A549 treated with dexamethasone at 1 μM for 4 hours (cell line): ENCODE measurements at places on chromosomes 2 and 18. TPM values are rescaled to one million over a fixed set of nuclear protein-coding genes. Genes with fewer than 3 reads are reported as not detected.

The GKN1 gene
- 0.24 to 0.56 TPM (median 0.41 TPM) in 5 replicates for total RNA-seq

The C2orf66 gene
- total RNA-seq, result 0.05 TPM in 1 of 5 replicates, not detected in the others

The CIAO1 gene
- 59.2 to 81.9 TPM (median 79.4 TPM) in 5 replicates for total RNA-seq

The DPP4 gene
- 0.98 to 1.4 TPM (median 1.2 TPM) in 5 replicates for total RNA-seq

The SFTPB gene
- total RNA-seq, result 0.09 to 0.22 TPM (median 0.16 TPM) in 4 of 5 replicates, not detected in the other

The CAPN14 gene
- total RNA-seq, result 0.04 to 0.06 TPM (median 0.05 TPM) in 4 of 5 replicates, not detected in the other

The ELMOD3 gene
- 10.2 to 10.8 TPM (median 10.5 TPM) in 5 replicates for total RNA-seq

The FAP gene
- 0.08 TPM in 1 of 5 replicates, not detected in the others for total RNA-seq

The NDC80 gene
- total RNA-seq, result 11.3 to 13.8 TPM (median 12.8 TPM) in 5 replicates
